ENCODE measurements at places on chromosomes 7 and 10.

DNA sequence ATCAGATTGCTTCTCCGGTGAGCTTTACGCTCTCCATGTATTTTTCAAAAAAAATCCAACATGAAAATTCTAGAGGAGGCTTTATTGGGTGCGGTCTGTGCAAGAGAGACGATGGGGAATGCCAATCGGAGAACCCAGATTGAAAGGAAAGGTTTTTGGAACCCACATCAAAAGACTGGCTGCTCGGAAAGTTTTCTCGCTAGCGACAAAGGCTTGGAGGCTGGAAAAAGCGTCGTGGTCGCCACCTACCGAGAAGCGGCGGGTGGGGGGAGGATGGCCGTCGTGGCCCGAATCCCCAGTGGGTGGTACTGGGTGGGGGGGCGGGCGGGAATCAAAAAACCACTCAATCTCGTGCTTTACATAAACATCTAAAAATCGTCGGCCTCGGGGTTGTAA is 1.1 kb upstream of the GTF2I start:
- peak; percentile 53 for DNase-seq

GRCh38 chr10:89513206-89513605 is 22.2 kb downstream of the SLC16A12 start:
- DNase-seq, result no peak

DNA sequence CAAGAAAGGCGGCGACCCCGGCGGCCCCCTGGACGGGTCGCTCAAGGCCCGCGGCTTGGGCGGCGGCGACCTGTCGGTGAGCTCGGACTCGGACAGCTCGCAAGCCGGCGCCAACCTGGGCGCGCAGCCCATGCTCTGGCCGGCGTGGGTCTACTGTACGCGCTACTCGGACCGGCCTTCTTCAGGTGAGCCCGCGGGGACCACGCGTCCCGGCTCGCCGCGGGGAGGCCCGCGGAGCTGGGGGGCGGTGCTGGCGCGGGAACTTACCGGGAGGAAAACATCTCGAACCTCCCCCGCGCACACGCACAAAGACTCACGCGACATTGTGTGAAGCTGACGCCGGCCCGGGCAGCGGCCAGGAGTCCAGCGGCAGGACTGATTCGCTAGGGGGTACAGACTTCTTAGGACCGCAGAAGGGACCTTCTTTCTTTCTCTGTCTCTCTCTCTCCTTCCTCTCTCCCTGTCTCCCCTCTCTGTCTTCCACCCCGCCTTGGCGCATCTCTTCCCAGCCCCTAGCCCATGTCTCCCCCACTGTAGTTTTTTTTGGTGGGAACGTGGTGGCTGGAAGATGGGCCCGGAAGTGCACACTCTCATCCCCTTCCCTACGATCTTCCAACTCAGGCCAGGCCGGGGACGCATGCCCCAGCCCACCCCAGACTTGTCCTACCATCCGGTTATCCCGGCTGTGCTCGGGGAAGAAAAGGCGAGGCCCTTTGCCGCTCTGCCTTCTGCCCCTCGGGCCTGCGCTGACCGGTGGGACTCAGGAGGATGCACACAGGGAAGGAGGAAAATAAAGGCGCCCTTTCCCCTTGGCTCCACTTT is 1.2 kb downstream of the EN2 start:
- no peak for DNase-seq

- no peak for DNase-seq
Measured at GRCh38 chr10:132624061-132624846, 86.7 kb downstream of the INPP5A start.

DNA sequence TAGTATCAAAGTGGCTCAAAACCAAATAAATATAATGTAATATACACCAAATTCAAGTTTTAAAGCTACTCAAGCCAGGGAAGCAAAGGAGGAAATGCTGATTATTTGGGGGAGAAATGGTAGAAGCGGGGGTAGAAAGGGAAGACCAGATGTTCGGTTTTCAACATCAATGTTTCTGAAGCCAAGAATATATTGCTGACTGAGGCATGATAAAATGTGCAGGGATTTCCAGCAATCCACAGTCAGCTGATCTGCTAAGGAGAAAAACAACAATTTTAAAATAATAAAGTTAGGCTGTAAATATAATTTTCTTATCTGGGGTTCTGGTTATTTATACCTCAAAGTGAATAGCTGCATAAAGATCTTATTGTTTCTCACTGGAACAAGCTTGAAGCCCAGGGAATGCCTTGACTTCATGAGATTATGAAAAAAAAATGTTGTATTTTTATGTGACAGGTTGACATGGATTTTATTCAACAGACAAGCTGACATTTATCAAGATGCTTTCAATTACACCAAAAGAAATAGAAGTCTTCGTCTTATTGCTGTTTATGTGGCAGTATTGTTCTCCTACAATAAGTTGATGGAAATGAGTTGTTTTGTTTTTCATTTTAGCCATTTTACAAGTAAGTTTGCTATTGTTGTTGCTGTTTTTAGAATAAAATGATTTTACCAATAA is 28.6 kb upstream of the BMPER start:
- no peak for DNase-seq

GRCh38 chr10:3806603-3807002 is 21.6 kb upstream of the KLF6 start:
- no peak for DNase-seq

DNA sequence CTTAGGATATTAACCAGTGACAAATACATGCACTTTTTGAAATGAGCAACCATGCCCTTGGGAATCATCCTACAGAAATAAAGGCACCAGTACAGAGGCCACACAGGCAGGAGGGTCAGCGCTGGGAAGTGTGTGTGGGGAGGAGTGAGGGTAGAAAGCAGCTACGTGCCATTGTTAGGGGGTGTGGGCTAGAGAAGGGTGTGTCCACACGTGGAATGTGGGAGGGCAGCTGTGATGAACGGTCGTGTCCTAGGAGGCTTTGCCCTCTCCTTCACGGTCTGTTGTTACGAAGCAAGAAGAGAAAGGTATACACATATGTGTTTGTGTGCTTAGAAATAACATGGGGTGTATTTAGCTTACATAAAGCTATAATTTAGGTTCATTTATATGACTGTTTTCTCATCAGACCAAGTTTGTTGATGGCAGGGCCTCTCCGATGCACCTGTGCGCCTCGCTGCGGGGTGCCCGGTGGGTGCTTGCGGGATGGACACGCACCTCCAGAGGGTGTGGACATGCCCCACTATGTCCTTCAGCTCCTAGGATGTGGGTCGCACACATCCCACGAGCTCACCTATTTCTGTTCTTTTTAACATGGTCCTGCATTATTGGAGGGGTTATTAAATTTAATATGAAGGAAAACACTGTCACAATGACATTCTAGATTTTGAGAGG is 16.9 kb upstream of the GET4 start:
- DNase-seq, result no peak

- DNase-seq, result no peak
Measured at GRCh38 chr7:99004781-99005500, 126.6 kb downstream of the TRRAP start.

DNA sequence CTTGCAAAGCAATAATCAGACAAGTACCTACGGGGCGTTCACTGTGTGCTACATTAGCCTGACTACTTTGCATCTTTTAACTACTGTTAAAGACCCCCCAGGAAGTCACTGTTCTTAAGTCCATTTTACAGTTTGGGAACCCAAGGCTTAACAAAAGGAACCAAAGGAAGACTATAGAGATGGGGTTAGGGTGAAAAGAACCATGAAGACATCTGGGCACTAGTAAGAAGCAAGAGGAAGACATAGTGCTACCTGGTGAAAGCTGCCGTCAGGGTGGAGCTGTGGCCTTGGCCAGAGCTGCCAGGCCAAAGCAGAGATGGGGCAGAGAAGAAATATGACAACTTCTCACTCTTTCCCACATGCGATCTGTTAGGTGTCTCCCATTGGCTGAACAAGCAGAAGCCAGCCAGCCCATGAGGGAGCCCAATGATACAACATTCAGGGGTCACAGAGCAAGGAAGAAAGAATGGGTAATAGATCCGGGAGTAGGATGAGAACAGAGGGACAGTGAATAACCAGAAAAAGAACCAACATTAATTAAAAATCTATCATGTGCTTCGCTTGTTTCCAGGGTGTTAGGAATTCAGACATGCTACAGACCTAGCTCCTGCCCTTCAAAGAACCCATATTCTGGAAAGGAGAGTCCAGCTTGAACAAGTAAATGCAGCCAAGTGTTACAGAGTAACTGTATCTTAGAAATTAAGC is 85.4 kb downstream of the ARID5B start:
- no peak for DNase-seq

- DNase-seq, result no peak
Measured at GRCh38 chr10:124032971-124033886, 60.2 kb downstream of the CHST15 start.

DNA sequence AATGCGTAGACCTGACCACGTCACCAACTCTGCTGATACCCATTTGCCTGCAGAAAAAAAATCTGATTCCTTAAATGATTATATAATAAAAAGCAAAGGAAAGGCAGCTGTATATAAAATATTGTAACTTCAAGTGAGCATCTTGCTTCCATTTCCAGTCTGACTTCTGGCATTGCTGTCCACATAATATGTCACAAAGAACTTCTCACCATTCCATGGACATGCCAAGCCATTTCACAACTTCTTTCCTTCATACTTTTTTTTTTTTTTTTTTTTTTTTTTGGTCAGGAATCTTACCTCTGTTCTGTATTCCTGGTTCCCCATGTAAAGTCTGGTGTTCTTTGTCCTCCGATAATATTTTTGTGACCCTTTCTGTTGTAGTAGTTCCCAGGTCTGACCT is 165.5 kb downstream of the SND1 start:
- no peak for DNase-seq

GRCh38 chr7:516606-517456 is 2.8 kb downstream of the PDGFA start:
- no peak for DNase-seq

GRCh38 chr7:80643336-80643915 is 5.0 kb downstream of the CD36 start:
- no peak for DNase-seq

DNA sequence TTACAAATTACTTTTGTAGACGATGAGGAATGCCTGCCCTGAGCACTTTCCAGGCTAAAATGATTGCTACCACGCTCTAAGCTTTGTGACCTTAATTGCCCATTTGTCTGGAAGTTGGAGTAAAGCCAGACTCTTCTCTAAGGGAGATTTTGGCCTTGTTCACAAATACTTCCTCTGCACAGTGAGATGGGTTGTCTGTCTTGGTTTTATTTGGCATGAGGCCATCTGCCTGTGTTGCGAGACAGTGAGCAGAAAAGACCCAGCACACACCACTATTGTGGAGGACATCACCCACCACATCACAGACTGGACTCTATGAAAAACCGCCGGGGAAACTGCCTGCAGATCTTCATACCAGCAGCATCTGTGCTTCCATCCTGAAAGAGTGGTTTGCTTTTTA is 138.4 kb downstream of the BICC1 start:
- no peak for DNase-seq

GRCh38 chr10:59623133-59624121 is 86.2 kb downstream of the SLC16A9 start:
- DNase-seq, result no peak

DNA sequence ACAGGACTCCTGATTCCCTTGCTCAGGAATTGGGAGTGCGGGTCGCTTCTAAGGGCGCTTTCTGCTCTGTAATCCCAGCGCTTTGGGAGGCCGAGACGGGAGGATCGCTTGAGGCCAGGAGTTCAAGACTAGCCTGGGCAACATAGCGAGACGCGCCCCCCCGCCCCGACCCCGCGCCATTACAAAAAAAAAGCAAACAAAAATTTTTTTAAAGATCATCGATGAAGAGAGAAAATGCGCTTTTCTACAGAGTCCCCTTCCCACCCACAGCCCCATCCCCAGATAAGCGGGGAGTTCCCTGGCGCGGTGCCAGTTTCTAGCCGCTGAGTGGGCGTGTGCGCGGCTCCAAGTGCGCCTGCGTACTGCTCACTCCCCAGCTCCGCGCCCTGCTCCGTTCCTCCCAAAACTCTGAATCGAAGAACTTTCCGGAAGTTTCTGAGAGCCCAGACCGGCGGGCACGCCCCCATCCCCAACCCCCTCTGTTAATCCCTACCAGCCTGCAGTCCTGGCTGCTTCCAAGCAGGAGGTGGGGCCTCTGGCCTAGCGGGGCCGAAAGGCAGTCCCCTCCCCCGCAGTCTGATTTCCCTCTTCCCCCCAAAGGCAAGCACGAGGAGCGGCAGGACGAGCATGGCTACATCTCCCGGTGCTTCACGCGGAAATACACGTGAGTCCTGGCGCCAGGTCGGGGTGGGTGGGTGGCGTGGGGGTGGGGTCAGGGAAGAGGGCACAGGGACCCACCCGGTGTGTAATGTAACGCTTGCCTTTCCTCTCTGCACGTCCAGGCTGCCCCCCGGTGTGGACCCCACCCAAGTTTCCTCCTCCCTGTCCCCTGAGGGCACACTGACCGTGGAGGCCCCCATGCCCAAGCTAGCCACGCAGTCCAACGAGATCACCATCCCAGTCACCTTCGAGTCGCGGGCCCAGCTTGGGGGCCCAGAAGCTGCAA is 1.0 kb downstream of the HSPB1 start:
- DNase-seq, result peak; percentile 86

DNA sequence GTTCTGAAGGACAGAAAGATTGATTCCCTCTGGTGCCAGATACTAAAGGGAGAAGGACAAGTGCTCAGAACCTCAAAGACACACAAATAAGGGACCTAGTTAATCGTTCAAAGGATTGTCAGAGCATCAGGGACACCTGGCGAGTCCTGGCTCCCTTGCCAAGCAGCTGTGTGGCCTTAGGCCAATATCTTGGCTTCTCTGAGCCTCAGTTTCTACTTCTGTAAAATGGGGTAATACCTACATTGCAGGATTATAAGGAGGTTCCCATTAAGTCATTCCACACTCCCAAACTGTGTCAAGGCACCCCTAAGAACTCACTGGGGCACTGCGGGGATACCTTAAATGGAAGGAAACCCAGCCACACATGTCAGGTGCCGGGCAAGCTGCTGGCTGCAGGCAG is 29.4 kb downstream of the DRGX start:
- DNase-seq, result no peak

GRCh38 chr10:30270247-30270646 is 78.8 kb downstream of the MTPAP start:
- no peak for DNase-seq

DNA sequence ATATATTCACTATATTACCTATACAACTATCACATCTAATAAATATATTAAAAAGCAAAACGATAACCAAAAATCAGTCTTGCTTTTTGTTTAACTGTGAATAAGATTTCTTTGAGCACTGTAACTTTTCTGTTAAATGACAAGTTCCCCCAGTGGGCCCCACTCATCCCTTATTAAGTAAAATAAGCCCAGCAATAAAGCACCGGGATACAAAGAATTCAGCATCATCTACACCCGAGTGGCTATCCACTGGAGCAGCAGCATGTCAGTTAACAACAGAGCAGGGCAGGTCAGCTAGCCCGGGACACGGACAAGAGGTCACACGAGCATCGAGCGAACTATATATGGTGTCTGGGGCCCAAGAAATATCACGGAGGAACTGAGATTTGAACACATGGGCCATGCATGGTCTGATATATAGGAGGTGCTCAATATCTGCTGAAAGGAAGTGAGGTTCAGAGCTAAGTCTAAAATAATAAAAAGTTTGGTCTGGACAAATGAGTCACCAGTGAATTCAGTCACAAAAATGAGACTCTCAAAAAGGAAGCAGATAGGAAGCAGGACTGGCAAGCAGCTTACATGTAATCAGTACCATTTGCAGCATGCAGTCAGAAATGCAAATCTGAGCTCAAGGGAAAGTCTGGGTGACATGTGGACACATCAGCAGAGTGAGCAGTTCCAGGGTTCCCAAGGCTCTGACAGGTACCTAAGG is 4.1 kb downstream of the ERCC6 start:
- no peak for DNase-seq

- DNase-seq, result no peak
Measured at GRCh38 chr10:14253711-14254110, 77.0 kb downstream of the FRMD4A start.

All from endothelial cell (in vitro differentiated cells).